Mucosa of gallbladder (tissue), 1 donor: ENCODE measurements at places on chromosomes 1 and 21.

- peak; percentile 73 for DNase-seq
Measured at GRCh38 chr1:64006276-64007051, 197.0 kb upstream of the UBE2U start.

DNA sequence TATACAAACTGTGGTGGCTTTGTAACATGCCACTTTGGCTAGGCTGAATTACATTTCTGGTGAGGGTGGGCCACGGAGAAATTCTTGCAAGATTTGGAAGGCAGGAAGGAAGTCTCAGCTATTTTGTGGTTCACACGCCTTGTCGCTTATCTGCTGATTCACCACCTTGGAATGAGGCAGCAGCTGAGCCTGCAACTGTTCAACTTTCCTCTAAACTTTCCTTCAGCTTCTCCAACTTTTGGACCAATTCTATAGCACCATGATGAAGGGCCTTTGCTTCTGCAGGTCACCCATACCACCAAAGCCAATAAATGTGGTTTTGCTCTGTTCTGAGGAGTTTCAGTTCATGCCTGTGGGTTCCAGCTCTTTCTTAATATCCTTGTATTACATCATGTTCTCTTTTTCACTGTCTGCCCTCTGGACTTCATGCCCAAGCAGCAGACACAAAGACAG is 337.6 kb upstream of the SNX7 start:
- peak; percentile 48 for DNase-seq

DNA sequence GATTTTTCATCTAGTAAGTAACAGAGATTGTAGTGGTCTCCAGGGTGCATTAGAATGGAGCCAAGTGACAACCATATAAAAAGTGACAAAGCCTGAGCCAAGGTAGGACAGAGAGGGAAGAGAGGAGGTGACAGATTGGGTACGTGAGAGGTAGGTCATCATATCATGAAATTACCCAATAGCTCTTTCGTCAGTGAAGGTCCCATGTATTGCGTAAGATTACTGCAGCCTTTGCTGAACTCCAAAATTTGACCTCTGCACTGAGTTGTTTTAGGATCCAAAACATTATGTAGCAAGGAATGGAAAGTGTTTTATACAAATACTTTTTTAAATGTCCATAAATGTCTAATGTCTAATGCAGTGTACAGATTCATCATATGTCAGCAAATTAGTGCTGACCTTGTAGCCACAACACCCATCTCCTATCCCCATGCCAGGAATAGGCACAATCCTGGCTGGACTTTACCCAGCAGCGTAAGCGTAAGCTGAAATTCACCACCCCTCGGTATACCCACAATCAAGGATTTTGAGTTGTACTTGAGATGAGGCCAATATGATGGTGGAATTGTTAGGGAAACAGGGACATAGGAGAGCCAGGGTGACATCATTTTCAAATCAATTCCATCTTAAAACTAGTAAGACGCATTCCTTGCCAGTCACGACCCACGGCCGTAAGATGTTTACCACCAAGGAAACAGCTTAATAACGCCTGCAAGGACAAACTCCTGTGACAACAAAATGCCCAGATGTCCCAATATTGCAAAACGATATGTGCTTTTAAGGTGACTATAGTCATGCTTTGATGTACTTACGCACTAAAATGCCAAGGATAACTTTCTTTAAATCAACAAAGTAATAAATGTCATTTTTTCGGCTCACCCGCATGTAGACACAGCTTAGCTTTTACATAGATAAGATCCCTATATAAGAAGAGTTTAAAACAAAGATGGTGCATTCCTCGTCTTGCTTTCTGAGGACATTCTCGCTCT is 38.1 kb upstream of the GREM2 start:
- DNase-seq = no peak

- no peak for DNase-seq
Measured at GRCh38 chr1:48558366-48558765, 86.4 kb upstream of the SPATA6 start.

DNA sequence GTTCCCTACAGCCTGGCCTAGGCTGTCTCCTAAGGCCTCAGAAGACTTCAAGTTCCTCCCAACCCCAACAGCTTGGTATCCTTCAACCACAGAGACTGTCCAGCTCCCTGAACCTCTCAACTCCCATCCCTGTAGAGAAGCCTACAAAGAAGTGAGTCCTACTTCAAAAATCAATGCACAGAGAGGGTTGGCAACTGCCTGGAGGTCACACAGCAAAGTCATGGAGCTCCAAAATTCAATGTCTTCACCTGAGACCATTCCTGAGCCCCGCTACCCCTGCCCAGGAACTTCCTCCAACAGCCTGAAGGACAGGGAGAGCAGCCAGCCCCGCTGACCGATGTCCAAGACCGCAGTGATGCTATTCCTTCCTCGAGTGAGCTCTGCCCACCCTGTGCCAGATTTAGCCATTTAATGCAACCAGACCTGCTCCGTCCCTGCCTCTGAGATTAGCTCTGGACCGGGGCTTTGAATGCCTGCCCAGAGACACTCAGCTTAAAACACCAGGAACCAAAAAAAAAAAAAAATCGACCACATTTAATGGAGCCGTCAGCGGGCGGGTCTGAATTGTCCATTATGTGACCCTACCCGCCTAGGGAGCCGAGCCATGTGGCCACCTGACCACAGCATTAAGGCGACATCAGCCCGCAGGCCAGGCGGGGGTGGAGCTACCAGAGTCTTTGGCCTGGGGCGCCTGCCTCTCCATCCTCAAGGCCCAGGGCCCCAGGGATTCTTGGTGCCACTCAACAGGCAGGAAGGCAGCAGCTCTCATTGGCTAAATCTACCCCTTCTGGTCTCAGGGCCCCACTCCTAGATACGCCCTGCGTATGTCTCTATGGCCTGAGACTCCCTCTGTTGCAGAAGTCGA is 148.6 kb downstream of the SYF2 start:
- no peak for DNase-seq
